ENCODE measurements at places on chromosomes 1 and 21. TPM values are rescaled to one million over a fixed set of nuclear protein-coding genes. Genes with fewer than 3 reads are reported as not detected.

DNA sequence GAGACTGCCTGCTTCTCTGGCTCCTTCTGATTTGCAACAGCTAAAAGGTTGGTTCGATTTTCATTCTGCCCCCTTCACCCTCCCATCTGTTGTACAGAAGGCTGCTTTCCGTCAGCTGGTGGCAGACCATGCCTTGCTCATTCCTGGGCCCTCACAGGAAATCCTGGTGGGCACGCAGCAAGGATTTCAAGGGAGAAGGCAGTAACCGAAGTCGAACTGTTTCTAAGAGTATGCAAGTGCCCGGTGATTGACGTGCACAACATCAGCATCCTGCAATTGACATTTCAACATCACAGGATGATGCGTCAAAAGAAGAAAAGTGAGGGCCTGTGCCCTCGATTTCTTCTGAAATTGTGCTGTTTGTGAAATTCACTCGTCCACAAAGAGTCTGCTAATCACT is 83.8 kb downstream of the PLPP3 start:
- no peak for DNase-seq

GRCh38 chr1:33468967-33469366 is 3.5 kb upstream of the ZSCAN20 start:
- DNase-seq, result no peak

DNA sequence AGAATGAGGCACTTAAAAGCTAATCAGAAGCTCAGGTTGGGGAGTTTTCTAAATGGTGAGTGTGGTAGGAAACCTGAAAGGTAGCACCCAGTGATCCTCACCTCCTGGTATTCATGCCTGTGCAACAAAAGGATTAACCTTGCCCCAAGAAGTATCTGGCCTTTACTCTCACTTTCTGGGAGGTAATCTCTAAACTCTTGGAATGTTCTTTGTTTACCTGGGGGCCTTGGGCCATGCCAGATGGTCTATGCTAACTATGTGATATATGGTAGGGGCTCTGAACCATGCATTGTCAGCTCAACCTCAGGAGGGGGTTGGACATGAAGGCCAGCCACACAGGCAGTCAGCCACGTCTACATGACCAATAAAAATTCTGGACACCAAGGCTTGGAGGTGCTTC is 24.4 kb upstream of the TRIM33 start:
- no peak for DNase-seq

- no peak for DNase-seq
Measured at GRCh38 chr1:29105822-29106221, 17.9 kb downstream of the TMEM200B start.

- peak; percentile 73 for DNase-seq
Measured at GRCh38 chr1:9321480-9321849, 28.8 kb downstream of the SPSB1 start.

GRCh38 chr1:38805036-38805435 is 54.5 kb downstream of the RRAGC start:
- no peak for DNase-seq

DNA sequence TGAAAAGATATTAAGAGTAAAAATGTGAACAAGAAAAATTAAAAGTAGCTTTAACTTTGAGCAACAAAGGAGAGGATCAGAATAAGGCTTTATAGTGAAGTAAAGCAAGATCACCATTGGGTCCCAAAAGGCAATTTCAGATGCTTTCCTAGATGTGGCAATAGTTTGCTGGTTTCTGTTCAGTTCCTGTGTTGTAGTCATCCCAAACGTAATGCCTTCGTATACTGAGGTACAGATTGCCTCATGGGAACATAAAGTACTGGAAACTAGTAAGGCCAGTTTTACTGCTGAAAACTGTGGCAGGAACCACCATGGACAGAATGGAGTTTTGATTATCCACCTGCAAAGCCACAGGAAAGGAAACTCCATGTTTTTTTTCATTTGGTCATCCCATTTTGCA is 283.5 kb upstream of the SGIP1 start:
- no peak for DNase-seq

DNA sequence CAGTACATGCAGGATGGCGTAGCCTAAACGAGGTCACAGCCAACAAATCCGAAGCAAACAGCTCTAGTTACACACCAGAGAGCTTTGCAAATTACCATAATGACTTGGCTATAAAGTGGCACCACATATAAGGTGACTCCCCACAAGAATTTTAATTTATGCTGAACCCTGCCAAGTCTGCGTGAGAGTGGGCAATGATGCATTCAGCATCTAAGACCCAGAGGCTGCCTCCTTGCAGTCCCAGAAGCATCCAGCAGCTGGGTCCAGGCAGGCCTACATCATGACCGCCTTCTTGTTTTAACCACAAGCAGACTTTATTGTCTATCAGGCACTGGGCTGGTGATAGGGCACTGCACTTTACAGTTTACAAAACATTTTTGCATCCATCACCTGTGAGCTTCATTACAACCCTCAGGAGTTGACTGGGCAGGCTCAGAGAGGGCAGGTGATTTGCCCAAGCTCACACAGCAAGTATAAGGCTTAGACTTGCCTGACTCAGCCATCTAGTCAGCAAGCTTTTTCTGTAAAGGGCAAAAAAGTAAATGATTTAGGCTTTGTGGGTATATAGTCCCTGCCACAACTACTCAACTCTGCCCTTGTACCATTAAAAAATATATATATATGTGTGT is 134.6 kb downstream of the GLIS1 start:
- DNase-seq, result no peak

GRCh38 chr21:42781150-42781970 is 98.0 kb downstream of the WDR4 start:
- no peak for DNase-seq

DNA sequence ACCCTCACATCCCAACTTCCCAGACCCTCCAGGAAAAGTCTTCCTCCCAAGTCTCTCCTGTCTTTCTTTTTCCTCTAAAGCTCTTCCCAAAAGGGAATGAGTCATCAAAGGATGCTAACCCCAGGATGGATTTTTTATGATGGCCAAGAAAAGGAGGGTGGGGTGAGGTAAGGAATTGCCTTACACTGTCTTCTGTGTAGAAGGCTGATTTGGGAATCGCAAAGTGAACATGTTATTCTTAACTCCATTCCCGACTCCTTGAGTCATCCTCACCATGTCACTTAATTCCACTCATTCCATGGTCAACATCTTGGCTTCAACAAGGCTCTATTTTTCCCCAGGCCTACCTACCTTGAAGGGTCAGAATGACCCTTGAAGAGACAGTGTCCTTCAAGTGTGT is 44.0 kb downstream of the TBX15 start:
- DNase-seq, result no peak

- DNase-seq, result peak; percentile 50
Measured at GRCh38 chr1:174999936-175000696, at the start of gene CACYBP. CACYBP (plus strand) TSS chr1:174999947; CDS start chr1:175000181, 234 bp downstream.

DNA sequence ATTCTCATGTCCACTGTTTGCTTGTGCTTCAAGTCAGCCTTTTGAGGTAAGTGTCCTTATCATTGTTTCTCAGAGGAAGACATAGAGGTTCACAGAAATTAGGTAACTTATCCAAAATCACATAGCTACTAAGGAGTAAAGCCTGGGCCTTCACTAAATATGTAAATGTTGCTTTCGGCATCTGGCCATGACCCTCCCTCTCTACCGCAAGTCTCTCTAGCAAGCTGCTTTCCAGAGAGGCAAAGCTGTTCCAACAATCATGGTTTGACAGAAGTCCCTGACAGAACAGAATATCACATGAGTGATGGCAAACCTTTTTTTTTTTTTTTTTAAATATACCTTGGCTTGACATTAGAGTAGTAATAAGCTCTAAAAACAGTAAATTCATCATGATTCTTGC is 94.5 kb upstream of the F3 start:
- DNase-seq, result no peak

- DNase-seq, result no peak
Measured at GRCh38 chr21:32096411-32096810, 182.4 kb downstream of the MIS18A start.

DNA sequence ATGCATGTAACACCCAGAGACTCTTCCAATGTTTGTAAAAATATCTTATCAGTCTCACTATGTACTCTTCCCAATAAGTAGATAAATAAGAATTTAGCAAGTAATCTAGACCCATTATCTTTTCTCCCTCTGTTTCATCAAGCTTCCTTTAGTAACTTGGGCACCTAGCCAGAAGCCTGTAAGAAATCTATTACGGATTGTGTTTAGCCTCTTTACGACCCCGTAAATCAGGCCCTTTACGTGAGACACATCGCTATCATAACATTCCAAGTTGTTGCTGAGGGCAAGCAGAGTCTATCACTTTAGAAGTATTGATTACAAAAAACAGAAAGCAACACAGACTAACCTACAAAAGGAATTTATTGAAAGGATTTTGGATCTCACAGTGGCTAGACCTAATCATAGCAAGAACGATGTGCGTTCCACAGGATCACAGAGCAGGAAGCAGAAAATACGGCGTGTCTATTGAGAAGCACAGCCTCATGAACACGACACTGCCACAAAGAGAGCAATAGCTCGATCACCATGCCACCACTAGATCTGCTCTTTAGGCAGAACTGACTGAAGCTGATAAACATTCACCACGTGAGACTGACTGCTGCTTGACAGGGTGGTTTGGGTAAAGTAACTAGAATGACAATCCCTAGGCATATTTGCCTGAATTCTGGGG is 922.1 kb downstream of the AMY1C start:
- no peak for DNase-seq

GRCh38 chr1:19287436-19288185 is 959 bp downstream of the AKR7A3 start:
- DNase-seq, result no peak

- DNase-seq, result peak; percentile 2
Measured at GRCh38 chr1:35605867-35606182, 32.7 kb downstream of the TFAP2E start.

GRCh38 chr1:101178688-101179491 is 57.9 kb upstream of the S1PR1 start:
- DNase-seq, result no peak

DNA sequence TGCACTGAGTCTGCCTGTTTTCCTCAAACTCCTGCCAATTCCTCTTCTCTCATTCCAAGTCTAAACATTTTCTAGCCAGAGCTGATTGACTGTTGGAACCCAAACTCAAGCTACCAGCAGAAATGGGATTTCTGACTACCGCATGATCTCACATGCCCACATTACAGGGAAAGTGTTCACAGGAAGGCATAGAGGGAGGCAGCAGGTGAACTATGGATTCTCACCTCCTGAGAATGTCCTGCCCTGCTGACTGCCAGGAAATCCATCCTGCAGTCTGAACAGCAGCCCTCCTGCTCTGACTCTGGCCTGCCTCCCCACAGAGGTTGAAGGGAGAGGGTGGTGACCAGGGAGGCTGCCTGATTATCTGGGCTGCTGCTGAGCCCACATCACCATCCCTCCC is 22.5 kb downstream of the IQGAP3 start:
- DNase-seq, result no peak

DNA sequence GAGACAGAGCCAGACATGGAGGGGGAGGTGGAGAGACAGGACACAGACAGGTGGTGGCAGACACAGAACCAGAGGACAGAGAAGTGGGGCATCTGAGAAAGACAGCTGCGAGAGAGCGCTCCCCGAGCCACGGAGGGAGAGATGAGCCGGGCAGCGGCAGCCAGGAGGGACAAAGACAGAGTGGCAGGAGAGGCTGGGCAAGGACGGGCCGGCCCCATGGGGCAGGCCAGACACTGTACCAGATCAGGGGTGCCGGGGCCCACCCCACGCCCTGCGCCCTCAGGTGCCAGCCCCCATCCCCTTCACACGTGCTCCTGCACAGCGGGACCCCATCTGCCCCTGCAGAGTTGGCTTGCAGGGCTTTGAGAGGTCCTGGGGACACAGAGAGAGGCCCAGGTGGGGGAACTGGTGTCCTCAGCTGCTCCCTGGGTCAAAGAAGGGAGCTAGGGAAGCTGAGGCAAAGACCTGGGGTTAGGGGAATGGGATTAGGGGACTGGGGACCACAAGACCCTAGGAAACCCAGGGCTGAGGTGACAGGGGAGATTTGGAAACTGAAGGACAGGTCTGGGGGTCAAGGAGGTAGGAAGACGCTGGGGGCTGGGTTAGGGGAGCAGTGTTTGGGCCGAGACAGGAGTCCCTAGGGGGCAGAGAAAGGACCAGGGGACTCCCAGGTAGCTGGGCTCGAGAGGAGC is 643 bp downstream of the FNDC5 start:
- no peak for DNase-seq

The CDCA8 gene
- total RNA-seq, result 35.4 TPM

The PTPN22 gene
- total RNA-seq, result 0.17 TPM

The GNG12 gene
- total RNA-seq, result 203 TPM

The NOS1AP gene
- total RNA-seq, result 0.32 TPM

The GABRD gene
- not detected for total RNA-seq

The HSPA13 gene
- 19.6 TPM for total RNA-seq
